ENCODE measurements at places on chromosomes 3 and 15.
A peak's percentile ranks its signal among the peaks of the same experiment; 100 is the strongest.

DNA sequence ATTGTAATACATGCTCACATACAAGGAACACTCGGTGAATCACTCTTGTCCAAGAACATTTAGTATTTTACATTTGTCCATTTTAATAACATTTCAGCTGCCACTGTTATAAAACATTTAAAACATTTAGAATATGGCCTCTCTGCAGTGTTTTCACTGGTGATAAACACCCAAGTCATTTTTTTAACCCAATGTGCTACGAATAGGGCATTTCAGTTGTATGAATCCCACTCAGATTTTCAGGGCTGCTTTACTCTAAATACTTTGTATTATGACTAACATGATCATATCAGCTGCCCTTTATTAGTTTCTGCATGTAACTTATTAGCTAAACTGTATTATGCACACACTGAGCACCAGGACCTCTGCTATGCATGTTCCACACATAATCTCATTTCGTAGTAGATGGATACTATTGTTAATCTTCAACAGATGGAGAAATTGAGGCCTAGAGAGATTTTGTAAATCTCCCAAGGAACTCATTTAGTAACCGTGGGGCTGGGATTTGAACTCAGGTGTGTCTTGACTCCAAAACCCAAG is 148.6 kb upstream of the CDIN1 start:
- DNase-seq, result no peak

DNA sequence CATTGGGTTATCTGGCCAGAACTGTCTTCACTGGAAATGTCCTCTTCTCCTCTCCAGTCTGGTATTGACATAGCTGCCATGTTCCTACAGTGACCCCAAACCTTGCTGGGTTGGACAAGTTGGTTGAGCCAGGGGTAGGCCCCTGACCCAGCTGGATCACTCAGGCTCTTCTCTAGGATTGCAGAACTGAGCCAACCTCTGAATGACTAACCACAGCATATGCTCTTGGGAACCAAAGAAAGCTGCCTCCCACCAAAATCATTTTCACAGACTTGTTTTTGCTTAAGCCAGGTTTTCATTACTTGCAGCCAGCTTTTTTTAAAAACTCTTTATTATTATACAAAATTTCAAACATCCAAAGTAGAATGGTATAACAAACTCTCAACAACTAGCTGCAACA is 41.4 kb downstream of the FSIP1 start:
- no peak for DNase-seq

DNA sequence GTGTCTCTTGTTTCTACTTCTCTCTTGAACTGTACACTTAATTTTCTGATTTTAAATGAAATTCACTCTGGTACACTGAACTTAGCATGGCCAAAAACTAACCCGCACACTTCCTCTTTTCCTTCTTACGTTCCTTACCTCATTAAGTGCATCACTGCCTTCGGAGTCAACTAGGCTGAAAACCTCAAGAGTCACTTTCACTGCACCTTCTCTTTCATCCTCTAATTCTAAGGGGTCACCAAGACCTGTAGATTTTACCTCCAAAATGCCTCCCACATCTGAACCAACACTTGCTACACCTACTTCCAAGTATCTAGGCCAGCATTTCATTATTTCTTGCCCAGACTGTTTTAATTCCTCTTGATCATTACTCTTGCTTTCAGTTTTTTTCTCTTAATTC is 6.6 kb downstream of the CBLB start:
- peak; percentile 61 for DNase-seq

DNA sequence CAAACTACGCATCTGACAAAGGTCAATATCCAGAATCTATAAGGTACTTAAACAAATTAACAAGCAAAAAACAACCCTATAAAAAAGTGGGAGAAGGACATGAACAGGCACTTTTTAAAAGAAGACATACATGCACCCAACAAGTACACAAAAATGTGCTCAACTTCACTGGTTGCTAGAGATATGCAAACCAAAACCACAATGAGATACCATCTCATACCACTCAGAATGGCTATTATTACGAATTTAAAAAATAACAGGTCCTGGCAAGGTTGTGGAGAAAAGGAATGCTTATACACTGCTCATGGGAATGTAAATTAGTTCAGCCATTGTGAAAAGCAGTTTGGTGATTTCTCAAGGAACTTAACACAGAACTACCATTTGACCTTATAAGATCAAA is 175.6 kb upstream of the MLF1 start:
- DNase-seq, result no peak

- DNase-seq, result no peak
Observed at GRCh38 chr3:184846496-184846895, 34.5 kb downstream of the VPS8 start.

DNA sequence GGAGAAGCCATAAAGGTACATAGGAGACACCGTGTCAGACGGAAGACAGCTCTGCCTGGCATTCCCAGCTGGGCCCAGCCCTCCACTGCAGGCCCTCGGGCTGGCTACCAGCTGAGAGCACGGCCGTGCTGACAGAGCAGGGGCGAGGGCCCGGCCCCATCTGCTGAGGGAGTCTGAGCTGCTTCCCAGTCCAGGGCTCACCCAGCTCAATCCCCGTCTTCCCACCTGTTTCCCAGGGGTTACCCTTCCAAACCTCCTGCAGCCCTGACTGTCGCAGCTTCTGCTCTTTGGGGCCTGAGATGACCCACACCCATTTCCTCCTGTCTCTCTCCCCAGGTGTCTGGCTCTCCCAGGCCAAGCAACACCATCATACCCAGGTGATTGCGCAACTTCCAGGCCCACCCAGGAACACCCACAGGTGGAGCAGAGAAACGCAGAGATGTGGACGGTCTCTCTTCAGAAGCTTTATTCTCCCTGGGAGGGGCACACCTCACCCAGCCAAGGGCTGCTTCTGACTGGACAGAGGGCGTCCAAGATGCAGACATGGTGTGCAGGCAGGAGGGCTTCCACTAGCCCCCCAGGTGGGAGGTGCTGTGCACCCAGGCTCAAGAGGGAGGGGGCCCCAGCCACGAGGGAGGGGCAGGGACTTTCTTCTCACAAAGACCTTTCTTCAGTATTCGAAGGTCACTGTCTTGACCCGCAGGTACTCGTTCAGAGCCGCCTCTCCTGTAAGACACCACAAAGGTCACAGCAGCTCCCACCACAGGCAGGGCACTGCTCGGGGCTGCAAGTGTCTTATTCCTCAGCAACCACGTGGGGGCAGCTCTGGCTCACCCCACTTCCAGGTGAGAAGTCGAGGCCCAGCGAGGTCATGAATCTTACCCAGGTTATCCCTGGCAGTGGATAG is 19.4 kb upstream of the SLC41A3 start:
- DNase-seq, result no peak

DNA sequence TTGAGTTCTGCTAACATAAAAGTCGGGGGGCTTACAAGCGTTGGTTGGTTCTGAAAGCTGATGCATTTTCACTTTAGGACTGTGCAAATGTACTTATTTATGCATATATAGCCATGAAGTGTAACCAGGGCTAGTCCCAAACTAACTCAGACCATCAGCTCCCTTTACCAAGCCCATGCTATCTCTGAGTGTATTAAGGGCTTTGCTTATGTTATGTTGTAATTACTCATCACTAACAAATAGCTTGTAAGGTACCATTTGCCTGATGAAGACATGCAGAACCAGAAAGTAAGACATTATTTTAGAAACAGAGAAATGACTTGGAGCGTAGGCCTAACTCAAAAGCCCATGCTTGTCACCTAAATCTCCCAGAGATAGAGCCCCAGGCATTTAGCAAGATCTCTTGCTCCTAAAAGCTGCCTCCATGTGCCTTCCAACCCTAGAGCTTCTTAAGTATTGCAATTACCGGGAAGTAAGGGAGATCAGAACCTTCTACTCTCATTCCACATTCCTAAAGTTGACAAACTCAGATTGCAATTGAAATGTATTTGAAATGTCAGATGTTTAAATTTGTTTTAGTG is 362.9 kb upstream of the RBMS3 start:
- DNase-seq, result no peak

- DNase-seq, result no peak
Observed at GRCh38 chr3:24483873-24484272, 10.8 kb downstream of the THRB start.

- DNase-seq, result peak; percentile 13
Observed at GRCh38 chr3:37627951-37628620, 233.6 kb upstream of the CTDSPL start.

Measured in GM13977 (cell line).